ENCODE measurements at places on chromosomes 7 and 10. TPM values are rescaled to one million over a fixed set of nuclear protein-coding genes. Genes with fewer than 3 reads are reported as not detected.

GRCh38 chr7:29488977-29489376 lies 74.7 kb upstream of the PRR15 start:
- peaks cover 2% of the 10 kb centered on the region for H3K4me1 ChIP-seq
- H3K36me3 ChIP-seq: no peaks in the 10 kb centered on the region
- no peak overlapping the region for H3K4me3 ChIP-seq
- DNase-seq: no peak

GRCh38 chr10:96023168-96023567 lies 20.2 kb upstream of the CCNJ start:
- no peaks in the 10 kb centered on the region for H3K4me1 ChIP-seq
- no peaks in the 10 kb centered on the region for H3K27me3 ChIP-seq
- no peak overlapping the region for H3K27ac ChIP-seq
- H3K36me3 ChIP-seq: no peaks in the 10 kb centered on the region

DNA sequence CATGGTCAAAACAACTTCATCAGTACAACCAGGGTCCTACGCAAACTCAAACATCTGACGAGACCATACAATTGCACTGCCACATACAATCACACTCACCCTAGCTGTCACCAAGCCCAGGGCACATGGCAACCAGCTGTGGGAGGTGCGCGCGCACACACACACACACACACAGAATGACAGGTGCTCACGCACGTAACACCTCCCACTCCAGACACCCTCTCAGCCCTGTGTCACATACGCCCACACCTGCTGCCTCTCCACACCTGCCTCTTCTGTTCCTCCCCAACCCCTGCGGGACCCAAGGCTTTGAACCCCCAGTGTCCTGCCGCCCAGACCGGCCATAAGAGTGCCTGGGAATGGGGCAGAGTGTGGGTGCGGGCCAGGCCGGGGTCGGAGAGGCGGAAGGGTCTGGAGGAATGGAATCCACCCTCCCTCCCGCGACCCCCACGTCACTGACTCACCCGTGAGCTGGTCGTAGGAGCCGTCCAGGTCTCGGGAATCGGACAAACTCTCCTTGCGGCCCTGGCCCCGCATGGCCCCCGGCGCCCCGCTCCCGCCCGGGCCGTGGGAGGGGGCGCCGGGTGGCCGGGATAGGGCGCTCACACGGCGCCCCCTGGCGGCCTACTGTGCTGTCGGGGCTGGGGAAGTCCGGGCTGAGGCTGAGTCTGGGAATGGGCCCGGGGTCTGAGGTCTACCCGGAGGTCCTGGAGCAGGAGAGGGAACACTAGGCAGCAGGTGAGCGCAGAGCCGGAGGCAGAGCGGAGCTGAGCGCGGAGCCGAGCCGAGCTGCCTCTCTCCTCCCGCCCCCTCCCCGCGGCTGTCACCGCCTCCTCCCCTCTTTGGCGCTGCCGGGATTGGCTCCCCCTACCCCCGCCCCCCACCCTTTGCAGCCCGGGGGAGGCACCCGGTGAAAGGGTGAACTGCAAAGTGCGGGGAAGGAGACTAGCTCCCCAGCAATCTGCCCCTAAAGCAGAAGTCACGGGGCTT lies at the start of gene KCNIP2:
Gene KCNIP2, minus strand, starts transcription at position 769 of the 990 bp plus-strand sequence. Its CDS starts 232 bp downstream, at position 537.
- H3K4me1 ChIP-seq: peaks cover 5% of the 10 kb centered on the region
- H3K36me3 ChIP-seq: no peaks in the 10 kb centered on the region
- DNase-seq: no peak
- no peak within 1 kb of the TSS for H3K4me3 ChIP-seq
- H3K27me3 ChIP-seq: no peaks in the 10 kb centered on the region

The HOXA2 gene
- 2.9 TPM for total RNA-seq

The MNX1 gene
- 3.6 TPM for total RNA-seq

GRCh38 chr10:78862328-78862640 lies 206.5 kb upstream of the ZMIZ1 start:
- no peak overlapping the region for H3K4me3 ChIP-seq
- DNase-seq: no peak
- H3K4me1 ChIP-seq: no peaks in the 10 kb centered on the region
- H3K27me3 ChIP-seq: no peaks in the 10 kb centered on the region
- H3K27ac ChIP-seq: no peak overlapping the region
- no peaks in the 10 kb centered on the region for H3K36me3 ChIP-seq
